ENCODE measurements at places on chromosomes 2 and 18.

- DNase-seq, result no peak
These were observed 103.5 kb upstream of the NOSTRIN start for GRCh38 chr2:168698969-168699368.

DNA sequence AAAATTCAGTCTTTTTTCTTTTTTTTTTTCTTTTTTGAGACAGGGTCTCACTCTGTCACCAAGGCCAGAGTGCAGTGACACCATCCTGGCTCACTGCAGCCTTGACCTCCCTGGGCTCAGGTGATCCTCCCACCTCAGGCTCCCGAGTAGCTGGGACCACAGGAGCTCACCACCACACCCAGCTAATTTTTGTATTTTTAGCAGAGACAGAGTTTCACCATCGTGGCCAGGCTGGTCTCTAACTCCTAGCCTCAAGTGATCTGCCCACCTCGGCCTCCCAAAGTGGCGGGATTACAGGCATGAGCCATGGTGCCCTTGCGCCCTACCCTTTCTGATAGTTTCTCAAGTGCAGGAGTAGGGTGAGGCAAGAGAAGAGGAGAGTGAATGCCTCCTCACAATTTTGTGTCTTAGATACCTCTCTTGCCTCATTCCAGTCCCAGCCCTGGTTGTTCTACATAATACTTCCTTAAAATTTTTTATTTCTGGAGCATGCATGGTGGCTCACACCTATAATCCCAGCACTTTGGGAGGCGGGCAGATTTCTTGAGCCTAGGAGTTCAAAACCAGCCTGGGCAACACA, 68.2 kb upstream of the CAB39 start:
- DNase-seq, result no peak

GRCh38 chr18:9000733-9001132, 101.8 kb upstream of the NDUFV2 start:
- no peak for DNase-seq

DNA sequence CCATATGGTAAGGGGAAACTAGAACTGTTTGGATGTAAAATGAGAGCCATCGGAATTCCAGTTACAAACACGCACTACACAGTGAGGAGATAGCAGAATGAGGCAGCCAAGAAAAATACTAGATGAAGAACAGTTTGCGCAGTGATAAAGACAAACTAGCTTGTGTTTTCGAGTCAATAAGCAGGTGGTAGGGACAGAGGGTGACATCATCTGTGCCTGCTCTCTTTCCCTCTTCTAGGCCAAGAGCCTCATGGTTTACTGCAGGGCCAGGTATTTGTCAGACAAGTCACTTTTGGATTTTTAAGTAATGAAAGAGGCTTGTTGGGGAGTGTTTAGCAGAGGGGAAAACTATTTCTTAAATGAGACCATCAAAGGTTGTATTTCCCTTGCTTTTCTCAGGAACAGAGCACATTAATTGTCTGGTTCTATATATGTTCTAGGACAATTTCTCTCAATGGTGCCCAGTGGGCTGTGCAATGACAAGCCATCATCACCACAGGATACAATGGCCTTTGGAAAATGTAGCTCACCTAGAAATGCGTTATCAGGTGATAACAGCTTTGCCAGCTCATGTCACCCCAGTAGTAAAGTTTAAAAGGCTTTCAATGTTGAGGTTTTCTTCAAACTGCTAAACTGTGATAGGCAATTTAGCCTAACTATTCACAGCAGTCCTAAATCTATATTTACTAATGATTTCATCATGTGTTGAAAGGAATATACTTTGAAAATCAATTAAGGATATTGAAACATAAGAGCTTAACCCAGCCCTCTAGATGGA, 1210.3 kb upstream of the ZEB2 start:
- no peak for DNase-seq

DNA sequence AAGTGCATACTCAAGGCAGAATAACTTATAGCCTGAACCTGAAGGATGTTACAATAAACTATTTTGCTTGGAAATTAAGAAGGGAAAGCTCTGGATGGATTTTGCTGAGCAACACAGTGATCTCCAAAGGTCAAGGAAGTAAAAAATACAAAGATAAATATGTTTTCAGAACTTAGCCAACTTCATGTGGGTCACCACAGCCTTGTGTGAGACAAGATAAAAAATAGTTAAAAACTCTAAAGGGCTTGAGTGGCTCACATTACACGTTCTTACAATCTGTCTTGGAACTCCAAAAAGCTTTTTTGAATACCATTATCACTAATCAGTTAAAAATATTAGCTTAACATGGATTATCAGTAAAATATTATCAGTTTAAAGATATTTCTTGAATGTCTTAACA, 28.9 kb upstream of the MTX2 start:
- no peak for DNase-seq

DNA sequence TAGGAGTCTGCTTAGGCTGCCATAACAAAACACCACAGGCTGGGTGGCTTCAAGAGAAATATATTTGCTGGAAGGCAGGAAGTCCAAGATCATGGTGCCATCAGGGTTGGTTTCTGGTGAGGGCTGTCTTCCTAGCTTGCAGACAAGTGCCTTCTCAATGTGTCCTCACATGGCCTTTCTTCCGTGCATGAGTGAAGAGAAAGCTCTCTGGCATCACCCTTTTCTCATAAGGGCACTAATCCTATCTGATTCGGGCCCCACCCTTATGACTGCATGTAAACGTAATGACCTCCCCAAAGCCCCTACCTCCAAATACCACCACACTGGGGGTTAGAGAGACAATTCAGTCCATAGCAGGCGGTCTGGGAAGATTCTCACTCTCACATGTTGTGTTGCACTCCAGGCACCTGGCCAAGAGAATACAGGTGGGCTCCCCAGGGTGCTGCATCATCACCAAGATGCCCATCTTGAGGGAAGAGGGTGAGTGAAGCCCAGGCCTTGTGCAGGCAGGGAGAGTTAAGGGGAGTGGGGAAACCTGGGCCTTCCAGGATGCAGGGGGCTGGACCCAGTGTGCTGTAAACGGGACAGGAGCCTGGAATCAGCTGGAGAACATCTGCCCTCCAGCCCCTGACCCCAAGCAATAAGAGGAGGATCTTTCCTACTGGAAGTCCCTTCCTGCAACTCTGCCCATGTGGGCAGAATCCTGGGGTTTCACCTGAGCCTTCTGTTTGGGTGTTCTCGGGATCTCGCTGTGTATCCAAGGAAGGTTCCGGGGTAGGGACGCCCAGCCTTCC, 10.2 kb downstream of the CATIP start:
- DNase-seq, result no peak

DNA sequence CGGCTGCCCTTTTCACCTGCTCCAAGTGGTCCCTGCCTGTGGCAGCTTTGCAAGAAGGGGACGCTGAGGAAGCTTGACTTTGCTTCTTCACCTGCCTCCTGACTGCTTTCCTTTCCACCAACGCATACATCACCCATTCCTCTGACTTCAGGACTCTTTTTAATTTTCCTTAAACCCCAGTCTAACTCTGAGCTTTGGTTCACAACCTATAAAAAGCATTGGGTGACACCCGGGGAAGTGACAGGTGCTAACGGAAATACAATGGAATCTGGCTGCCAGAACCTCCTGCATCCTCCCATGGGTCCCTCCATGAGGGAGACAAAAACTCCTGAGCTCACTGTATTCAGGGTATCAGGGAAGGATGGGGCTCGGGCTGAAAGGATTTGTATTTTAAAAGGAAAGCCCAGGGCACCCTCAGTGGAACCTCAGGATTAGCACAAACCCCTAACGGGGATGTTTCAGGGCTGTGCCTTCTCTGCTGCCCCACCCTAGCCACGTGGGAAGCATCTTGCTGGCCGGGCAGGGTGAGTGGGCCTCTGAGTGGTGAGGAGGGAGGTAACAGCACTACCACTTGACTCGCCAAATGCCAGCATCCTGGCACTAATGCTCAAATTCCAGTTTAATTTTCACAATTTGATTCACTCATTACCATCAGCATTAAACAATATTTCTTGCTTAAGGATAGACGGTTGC, 284.8 kb downstream of the CELF4 start:
- no peak for DNase-seq

DNA sequence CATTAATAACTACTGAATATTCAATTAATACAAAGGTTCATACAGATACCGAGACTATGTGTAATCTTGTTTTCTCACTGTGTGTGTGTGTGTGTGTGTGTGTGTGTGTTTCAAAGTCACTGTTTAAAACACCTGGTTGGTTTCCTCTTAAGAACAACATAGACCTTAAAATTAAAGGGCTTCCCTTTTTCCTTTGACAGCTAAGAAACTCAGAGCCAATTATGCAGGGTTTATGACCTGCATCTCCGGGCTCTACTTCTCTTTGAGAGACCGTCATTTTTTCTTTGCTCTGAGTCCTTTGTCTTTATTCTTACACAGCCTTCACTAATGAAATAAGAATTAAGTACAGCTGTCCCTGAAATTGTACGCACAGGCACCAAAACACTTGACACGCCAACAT, 145.6 kb downstream of the HDAC4 start:
- no peak for DNase-seq

- no peak for DNase-seq
These were observed 81.4 kb downstream of the SNTG2 start for GRCh38 chr2:1032030-1032429.

GRCh38 chr2:52072949-52073348, 1041.0 kb upstream of the NRXN1 start:
- no peak for DNase-seq

GRCh38 chr2:225120186-225120585, 77.9 kb upstream of the DOCK10 start:
- DNase-seq, result peak; percentile 69

- no peak for DNase-seq
These were observed 1.1 kb upstream of the SP9 start for GRCh38 chr2:174333372-174334277.

DNA sequence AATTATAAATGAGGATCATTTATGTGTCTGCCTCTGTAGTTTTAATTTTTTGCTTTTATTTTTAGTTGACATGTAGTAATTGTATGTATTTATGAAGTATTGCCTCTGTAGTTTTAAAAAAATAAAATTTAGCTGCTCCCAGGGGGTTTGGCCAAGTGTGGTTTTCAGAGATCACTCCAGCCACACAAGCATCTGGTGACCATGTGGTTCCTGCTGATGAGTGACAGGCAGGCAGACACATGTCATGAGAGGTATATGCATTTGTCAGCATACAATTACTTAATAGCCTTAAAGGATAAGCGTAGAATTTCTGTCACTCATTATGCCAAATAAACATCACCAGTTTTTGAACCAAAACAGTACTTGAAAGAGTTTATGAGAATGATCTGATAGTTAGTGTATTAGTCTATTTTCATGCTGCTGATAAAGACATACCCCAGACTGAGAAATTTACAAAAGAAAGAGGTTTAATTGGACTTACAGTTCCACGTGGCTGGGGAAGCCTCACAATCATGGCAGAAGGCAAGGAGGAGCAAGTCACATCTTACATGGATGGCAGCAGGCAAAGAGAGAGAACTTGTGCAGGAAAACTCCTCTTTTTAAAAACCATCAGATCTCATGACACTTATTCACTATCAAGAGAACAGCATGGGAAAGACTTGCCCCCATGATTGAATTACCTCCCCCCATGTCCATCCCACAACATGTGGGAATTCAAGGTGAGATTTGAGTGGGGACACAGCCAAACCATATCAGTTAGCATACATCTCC, 29.6 kb downstream of the MREG start:
- DNase-seq, result peak; percentile 56

GRCh38 chr18:379681-380330, 112.0 kb upstream of the THOC1 start:
- DNase-seq, result no peak

GRCh38 chr2:130836501-130837174, at the start of gene ARHGEF4:
ARHGEF4 (plus strand) TSS chr2:130836914; CDS start chr2:130836954, 40 bp downstream.
- DNase-seq, result no peak

- peak; percentile 56 for DNase-seq
These were observed 104.9 kb downstream of the RBMS1 start for GRCh38 chr2:160388464-160389263.

DNA sequence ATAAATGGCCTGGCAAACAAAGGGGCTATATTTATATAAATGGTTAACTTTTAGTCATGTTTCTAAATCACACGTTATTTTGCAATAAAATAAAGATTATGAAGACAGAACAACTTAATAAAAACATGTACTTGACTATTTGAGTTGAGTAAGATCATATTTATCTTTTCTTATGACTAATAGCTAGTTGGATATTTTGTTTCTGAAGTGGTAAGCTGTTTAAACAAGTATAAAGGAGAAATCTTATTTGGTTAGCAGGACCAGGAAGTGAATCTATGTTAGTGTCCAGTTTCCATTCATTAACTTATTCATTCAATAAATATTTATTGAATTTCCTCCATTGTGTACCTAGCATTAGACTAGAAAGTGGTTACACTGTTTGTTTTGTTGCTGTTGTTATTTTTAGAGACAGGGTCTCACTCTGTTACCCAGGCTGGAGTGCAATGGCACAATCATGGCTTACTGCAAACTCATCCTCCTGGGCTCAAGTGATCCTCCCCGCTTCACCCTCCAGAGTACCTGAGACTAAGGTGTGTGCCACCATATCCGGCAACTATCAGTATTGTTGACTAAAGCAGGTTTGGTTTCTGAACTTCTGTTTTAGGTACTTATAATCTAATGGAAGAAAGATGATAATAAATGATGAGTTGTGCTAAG, 312.6 kb downstream of the DPP10 start:
- no peak for DNase-seq

DNA sequence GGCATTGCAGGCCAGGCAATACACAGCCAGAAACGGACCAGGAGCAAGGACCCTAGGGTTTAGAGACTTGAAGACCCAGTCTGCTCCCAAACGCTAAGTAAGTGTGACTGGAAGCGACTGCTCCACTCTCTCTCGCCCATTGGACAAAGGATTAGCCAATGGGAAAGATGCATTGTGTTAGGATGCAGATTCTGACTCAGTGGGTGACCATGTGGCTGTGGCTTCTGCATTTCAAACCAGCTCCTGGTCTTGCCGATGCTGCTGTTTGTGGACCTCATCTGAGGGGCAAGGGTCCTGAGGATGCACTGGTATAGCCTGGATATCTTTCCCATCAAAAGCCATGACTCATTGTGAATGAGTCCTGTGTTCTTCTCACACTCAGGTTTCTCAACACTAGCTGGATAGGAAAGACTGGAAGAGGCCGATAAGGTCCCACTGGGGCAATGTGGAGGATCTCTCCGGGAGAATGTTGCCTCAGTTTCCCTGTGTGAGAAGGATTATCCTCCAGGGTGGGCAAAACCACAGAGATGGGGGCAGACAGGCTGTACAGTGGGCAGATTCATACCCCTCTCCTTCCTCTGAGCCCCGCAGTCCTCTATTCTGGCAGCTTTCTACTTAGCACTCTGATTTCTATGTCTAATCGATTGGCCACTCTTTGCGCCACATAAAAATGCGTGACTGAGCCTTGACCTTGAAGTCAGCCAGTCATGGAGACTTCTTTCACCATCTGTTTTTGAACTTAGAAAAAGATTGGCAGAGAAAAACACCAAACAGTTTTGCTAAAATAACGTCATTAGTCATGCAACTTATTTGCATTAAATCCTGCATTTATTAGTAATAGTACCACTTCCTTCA, 257.1 kb downstream of the PRKCE start:
- no peak for DNase-seq

Data from LHCN-M2 (cell line).